Globus pallidus (tissue), 1 donor: ENCODE measurements at places on chromosomes 6 and 20.

GRCh38 chr20:59723108-59723500 is 118.8 kb downstream of the PHACTR3 start:
- DNase-seq, result peak; percentile 27

GRCh38 chr6:3037638-3038365 is 30.5 kb upstream of the RIPK1 start:
- DNase-seq, result no peak

GRCh38 chr6:76684875-76685274 is 612.4 kb upstream of the IMPG1 start:
- DNase-seq, result no peak

DNA sequence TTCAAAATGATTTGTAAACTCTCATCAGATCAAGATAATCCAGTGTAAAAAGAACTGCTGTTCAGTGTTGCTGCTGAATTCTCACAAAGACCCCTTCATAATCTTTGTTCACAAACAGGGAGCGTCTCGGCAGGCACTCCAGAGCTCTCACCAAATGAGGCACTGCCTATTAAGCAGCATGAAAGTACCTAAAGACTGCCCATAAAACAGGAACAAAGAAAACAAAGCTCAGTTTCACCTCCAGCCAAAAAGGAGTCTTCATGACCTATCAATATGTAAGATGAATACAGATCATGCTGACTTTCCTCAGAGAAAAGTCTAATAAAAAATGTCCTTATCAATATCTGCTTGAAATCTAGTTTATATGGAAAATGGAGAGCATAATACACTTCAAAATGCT is 41.8 kb downstream of the GPR63 start:
- no peak for DNase-seq

- no peak for DNase-seq
Observed at GRCh38 chr20:48457193-48458002, 370.4 kb downstream of the PREX1 start.

DNA sequence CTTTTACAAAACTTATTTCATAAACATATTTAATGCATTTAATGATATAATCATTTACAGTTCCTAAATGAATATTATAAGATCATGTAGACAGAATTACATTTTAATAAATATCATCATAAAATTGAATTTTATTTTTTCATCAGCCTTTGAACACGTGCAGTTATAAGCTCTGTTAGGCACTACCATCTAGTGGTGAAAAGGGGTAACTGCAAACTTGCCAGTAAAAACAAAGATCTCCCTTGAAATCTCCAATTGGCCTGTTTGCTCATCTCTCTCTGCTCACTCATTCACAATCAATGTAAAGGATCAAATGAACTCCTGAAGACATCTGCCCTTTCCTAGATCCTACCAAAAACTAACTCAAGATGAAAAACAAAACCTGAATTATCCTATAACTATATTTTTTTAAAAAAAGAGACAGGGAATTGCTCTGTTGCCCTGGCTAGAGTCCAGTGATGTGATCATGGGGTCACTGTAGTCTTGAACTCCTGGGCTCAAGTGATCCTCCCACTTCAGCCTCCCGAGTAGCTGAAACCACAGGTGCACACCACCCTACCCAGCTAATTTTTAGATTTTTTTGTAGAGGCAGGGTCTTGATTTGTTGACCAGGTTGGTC is 31.7 kb downstream of the SAMHD1 start:
- peak; percentile 70 for DNase-seq

DNA sequence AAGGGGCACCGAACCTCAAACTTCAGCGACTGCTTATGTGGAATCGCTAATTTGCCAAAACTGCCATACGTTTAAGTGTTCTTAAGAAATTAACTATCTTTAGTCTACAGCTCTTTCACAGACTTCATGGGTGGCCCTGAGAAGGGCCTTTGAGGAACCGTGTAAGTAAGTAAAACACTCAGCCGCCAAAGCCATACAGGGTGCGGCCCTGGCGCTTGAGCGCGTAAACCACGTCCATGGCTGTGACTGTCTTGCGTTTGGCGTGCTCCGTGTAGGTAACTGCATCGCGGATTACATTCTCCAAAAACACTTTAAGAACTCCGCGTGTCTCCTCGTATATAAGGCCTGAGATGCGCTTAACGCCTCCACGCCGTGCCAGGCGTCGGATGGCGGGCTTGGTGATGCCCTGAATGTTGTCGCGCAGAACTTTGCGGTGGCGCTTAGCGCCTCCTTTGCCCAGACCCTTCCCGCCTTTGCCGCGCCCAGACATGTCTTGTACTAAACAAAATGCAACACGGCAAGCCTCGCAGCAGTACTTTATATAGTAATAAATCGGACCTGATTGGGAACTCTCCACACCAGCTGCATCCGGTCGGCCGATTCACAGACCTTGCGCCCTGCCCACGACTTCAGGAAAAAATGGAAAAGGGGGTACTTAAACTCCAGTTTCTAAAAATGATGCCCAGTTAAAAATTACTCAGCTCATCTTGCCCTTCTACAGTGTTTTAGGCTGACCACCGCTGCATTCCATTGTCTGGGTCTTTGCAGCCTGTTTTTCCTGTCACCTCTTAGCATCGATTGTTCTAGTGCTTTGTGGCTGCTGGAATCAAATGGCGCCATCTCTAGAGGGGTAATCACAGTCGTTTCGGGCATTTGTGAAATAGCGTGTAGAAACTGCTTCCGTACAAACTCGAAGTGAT is 38.9 kb downstream of the OR2B2 start:
- DNase-seq, result no peak

DNA sequence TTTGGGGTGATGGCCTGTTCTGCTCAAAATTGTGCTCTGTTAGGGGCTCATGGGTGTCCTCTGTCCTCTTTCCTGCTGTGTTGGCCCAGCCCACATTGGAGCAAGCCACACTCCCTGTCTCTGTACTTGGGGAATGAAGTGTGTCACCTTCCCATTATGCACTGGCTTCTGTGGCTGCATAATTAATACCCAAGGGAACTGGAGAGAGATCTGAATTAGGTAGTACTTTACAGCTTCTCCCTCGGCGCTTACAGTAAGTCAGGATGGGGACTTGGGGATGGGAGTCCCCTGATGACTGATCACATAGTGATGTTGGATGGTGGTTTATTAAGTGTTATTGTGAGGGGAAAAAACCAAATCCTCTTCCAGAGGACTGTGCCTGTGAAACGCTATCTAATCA is 116.6 kb downstream of the FOXO3 start:
- no peak for DNase-seq

GRCh38 chr6:133916650-133917151 is 27.8 kb downstream of the TCF21 start:
- peak; percentile 90 for DNase-seq

DNA sequence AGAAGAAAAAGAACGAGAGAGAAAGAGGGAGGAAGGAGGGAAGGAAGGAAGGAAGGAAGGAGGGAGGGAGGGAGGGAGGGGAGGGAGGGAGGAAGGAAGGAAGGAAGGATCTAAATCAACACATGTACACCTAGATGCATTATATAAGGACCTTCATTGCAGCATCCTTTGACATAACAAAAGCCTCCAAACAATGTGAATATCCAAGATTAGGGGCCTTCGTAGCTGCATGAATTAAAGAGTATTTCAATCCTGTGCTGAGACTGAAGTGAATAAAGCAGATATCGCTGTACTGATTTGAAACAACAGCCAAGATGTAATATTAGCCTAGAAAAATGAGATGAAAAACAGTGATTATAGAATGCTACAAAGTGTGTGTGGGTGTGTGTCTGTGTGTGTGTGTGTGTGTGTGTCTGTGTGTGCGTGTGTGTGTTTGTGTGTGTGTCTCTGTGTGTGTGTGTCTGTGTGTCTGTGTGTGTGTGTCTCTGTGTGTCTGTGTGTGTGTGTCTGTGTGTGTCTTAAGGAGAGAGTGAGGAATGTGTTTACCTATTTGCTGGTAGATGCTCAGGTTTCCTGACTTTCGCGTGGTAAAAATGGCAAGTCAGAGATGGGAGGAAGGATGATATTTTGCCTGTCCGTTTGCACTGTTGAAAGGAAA is 129.0 kb upstream of the PTPN1 start:
- DNase-seq, result no peak

DNA sequence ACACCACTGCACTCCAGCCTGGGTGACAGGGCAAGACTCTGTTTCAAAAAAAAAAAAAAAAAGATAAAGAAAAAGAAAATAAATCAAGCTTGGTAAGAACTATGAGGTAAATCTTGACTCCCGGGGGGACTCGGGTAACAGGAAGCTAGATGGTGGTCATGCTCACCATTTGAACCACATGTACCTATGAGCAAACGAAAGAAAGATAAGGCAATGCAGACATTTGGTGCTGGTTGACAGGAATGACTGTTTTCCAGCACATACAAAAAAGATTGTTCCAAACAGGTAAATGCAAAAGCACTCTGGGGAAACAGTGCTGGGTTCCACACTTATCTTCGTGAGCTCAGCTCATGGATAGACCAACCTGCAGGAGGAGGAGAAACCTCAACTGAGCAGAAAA is 22.8 kb upstream of the PTPN1 start:
- no peak for DNase-seq

- DNase-seq, result no peak
Observed at GRCh38 chr20:58852543-58853271, at the start of gene GNAS. TSS of gene GNAS (plus strand) at chr20:58852716.

GRCh38 chr6:55756531-55757031 is 118.8 kb downstream of the BMP5 start:
- DNase-seq, result no peak

DNA sequence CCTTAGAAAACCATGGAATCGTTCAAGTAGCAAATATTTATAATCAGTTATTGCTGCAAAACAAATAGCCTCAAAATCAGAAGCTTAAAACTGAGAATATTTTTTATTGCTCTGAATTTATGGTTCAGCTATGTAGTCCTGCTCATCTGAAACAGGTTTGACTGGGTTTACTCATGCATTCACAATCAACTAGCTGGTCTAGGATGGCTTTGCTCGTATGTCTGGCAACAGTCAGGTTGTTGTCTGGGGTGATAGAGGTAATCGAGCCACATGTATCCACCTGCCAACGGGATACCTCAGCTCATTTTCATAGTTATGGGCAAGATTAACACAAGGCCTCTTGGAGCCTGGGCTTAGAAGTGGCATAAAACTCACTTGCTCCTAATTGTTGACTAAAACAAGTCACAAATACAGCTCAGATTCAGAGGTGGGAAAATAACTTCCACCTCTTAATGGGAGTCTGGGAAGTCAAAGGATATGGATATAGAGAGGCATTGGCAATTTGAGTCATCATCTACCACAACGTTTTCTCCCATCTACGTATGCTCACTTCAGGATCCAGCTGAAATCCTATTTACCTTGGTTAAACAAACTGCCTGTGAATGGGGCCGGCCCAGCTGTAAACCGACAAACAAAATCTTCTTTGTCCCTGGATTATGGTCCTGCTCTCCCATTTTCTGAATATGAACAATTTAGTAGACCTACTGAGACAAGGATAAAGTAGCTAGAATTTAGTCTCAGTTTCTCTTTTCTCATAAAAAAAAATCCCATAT is 54.5 kb upstream of the TENT5A start:
- DNase-seq, result no peak

GRCh38 chr6:46291275-46291633 is 120.5 kb upstream of the ENPP5 start:
- DNase-seq, result no peak

GRCh38 chr6:87078983-87079616 is 15.8 kb downstream of the CGA start:
- peak; percentile 77 for DNase-seq

- no peak for DNase-seq
Observed at GRCh38 chr20:10655720-10656669, 17.8 kb downstream of the JAG1 start.

GRCh38 chr6:126927841-126928240 is 190.6 kb upstream of the RSPO3 start:
- DNase-seq, result no peak

DNA sequence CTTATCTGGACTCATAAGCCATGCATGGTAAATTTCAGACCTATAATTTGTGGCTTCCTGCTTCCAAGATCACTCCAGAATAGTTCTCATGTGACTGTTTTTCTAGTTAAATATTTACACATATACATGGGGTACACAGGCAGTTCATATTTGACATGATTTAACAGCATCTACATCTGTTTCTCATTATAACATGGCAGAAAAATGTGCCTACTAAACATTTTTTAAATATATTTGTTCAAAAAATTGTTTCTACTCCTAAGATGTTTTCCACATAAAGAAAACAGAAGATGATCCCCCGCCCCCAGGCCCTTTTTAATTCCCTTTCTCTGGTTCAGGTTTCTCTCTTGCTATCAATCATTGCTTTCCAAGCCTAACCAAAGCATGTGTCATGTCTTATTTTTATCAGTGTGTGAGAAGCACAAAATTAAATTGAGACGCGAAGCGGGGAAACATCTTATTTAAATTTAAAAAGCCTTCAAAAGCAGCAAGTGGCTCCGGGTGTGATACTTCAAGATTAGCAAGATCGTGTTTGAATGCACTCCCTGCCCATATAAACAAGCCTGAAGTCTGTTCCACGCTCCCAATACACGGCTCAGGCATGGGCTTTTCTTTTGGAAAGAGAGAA is 37.3 kb downstream of the IPCEF1 start:
- DNase-seq, result no peak

- no peak for DNase-seq
Observed at GRCh38 chr6:168956141-168956838, 297.4 kb downstream of the THBS2 start.

DNA sequence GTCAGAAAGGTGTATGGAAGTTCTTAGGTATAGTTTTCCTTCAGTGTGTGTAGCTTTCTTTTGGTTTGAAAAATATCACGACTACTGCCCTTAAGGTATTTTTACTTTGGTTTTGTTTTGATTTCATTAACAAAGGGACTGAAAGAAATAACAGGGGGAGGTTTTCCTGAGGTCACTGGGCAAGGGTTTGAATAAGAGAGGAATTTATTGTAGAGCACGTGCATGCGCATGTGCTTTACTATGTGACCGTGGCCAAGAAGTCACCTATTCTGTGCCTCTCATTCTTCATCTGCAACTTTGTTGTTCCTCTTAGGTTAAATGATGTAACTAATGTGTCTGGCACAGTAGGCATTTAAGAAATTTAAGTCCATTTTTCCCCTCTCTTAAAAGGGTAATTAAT is 4.1 kb upstream of the MAN1A1 start:
- no peak for DNase-seq

- DNase-seq, result peak; percentile 51
Observed at GRCh38 chr6:121055572-121056163, 278.6 kb downstream of the TBC1D32 start.

DNA sequence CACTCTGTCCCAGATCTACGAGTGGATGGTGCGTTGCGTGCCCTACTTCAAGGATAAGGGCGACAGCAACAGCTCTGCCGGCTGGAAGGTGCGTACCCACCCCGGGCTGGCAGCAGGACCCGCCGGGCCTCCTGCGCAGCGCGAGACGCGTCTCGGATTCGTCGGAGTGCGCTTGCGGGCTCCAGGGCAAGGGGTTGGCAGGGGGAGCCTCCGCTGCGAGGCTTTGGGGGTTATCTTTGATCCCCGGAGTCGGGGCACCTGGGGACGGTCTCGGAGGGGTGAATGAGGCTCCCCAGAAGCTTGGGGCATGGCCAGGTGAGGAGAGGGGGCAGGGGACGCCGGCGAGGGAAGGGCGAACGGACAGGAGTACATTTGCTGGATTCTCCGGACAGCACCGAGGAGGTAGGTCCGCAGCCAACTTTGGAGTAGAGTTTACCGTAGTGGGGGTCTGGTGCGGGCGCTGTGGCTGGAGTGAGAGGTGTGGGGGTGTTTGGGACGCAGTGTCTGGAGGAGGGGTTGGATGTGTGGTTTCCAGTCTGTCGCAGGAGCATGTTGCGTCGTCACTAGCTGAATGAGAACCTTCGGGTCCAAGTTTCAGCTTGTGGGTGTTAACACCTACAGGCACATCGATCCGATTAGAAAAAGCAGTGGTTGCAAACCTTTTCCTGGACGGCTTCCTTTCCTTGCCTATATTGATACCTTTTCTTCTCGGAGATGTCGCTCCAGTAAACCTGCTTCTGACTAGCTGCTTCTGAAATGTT is 1.2 kb downstream of the FOXO3 start:
- DNase-seq, result no peak
